Activated CD4-positive, alpha-beta memory T cell treated with anti-CD3 and anti-CD28 coated beads, Interleukin-2, amount 10 ng/mL, durations not matched to agents 7 days and 5 days (primary cell): ENCODE measurements at places on chromosomes 1 and 21. TPM values are rescaled to one million over a fixed set of nuclear protein-coding genes. Genes with fewer than 3 reads are reported as not detected.

CR1L gene
- not detected for total RNA-seq

DNA sequence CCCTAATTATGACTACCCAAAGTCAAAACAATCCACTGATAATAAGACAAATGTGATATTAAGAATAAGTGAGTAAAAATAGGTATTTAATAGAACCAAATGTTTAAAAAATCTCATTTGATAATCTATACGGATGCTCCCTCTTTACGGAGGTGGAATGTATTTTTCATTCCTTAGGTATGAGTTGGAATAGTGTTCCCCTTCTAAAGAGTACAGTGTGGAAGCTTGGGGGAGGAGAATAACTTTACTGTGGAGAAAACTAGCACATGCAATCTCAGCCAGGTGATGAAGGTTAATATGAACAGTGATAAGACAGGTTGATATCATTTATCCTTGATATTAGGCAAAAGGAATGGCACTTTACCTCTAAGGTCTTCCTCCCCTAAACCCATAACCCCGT lies 74.6 kb downstream of the GPR88 start:
- no peak for DNase-seq

DNA sequence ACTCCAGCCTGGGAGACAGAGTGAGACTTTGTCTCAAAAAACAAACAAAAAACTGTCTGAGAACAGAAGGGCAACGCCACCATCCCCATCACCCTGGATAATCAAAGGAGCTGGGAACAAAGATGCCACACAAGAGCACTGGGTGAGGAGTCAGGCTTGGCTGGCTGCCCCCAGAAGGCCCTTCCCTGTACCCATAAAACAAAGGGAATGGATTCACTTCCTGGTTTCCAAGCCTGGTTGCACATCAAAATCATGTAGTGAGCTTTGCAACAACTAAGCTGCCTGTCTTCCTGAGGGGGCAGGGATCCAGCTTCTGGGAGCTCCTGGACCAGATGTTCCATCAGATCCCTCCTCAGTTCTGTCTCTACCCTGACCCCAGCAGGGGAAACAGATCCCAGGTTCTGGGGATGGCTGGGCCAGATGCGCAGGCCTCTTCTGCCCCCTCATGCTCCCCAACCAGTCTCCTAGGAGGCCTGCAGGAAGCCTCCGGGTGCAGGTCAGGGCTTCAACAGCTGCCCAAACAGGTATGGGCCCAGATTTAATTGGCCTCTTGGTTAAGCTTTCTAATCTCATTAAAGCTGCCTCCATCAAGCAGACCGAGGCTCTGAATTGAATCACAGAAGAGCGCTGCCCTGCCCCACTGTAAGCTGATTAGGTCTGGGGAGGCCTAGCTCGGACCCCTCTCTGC lies 97.8 kb downstream of the MRPL37 start:
- DNase-seq, result no peak

GRCh38 chr1:169321539-169321938 lies 46.1 kb downstream of the NME7 start:
- DNase-seq, result no peak

DNA sequence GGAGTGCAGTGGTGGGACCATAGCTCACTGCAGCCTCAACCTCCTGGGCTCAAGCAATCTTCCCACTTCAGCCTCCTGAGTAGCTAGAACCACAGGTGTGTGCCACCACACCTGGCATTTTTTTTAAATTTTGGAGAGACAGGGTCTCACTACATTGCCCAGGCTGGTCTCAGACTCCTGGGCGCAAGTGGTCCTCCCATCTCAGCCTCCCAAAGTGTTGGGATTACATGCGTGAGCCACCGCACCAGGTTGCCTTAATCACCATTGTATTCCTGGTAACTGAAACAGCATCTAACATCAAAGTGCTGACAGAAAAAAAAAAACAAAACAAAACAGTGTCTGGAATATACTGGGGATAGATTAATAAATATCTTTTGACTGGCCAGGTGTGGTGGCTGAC lies 18.2 kb downstream of the RPL5 start:
- no peak for DNase-seq

DNA sequence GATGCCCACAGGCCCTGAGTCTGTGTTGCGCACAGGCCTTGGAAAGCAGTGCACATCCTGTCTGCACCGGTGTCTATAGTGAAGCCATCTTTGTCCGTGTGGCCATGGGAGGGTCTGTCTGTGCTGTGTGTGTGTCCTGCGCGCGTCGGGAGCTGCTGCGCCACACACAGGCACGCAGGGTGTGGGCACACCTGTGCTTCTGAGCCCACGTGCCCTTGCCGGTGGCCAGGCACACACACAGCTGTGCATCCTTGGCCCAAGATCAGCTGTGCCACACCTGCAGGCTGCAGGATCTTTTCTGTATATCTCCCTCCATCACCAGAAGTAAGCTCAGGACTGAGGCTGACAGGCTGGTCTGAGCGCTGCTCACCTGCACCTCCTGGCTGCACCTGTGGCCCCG lies 3.2 kb upstream of the SAMD11 start:
- DNase-seq, result no peak

- DNase-seq, result no peak
Observed at GRCh38 chr1:230781594-230781993, 34.4 kb downstream of the CAPN9 start.

GRCh38 chr1:183278739-183279591 lies 92.9 kb downstream of the LAMC2 start:
- DNase-seq, result no peak

GRCh38 chr1:24202987-24203386 lies 15.9 kb upstream of the IFNLR1 start:
- no peak for DNase-seq

DNA sequence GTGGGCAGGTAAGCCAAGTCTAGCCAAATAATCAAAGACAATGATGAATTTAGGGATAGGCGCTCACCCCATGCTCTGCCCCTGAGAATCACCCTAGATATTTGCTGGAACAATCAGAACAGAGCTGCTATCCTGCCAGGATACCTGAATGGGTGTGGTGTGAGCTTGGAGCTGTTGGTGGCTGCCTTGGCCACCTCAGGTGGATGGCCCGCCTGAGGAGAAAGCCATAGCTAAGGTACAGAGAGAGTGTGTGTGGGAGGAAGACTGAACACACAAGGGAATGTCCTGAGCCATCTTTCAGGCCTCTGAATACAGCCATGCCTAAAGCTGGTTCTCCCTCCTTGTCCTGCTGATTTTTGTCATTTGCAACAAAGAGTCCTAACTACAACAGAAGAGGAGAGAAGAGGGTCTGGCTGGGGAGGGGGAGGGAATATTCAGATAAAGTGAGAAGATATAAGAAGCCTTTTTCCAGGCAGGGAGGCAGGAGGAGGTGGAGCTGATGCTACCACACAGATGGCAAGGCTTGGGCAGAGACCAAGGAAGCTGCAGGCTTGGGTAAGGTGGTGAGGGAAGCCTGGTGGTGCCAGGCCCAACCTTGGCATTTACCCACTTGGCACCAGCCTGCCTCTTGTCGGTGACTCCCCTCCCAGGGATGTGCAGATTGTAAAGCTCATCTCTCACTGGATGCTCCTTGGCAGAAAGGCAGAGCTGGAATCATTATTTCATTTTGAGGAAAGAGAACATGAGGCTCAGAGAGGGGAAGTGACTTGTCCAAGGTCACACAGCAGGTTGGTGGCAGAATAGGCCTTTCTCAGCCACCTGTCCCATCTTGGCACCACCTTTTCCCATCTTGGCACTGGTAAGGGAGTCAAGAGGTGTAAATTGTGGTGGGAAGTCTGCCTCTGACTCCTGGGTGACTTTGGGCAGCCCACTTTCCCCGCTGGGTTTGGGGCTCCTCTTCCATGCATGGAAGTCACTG lies 49.7 kb downstream of the NKAIN1 start:
- DNase-seq, result no peak
